Cardiac septum (tissue), 1 donor: ENCODE measurements at places on chromosomes 13 and 19.

GRCh38 chr13:30526612-30527495, 61.1 kb upstream of the HMGB1 start:
- no peak for DNase-seq

DNA sequence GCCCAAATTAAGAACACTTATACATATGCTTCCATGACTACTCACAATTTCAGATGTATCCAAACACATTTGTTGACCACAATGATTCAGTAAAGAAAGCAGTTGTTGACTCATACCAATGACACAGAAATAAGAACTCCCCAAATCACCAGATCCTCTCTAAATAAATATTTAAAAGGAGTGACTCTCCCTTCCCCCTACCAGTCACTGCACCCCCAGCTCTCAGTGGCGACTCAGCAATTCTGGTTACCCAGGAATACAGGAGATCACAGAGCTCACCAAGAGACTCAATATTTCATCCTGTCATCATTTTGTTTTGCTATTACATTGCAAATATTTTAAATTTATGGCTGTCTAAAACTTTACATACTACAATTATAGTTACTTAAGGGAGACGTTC, 131.5 kb downstream of the RGCC start:
- no peak for DNase-seq

DNA sequence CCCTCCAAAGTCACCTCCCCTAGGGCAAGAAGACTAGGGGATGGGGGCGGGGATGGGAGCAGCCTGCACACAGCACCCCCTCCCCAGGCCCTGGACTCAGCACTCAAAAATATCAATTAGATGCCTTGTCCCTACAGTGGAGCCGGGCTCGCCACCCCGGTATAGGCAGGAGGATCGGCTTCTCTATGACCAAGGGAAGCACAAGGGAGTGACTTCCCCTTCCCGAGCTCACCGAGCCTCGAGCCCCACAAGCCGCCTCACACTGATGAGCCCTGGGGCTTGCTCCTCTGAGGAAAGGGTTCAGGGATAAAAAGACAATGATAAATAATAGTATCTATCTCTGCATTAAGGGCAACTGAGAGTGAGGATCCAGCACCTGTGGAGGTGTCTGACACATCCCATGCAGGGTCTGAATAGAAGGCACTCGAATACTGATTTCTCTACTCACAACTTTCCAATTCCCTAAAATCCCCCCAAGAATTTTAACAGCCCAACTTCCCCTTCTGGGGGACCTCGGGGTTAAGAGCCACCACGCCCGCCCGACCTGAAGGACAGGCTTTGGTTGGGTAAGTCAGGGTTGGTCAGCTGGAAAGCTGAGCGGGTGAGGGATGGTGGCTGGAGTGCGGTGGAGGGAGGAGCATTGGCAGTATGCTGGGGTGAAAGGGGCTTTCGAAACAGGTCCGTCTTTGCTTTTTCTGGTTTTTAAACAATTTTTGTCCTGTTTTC, 51.3 kb downstream of the STK24 start:
- no peak for DNase-seq

DNA sequence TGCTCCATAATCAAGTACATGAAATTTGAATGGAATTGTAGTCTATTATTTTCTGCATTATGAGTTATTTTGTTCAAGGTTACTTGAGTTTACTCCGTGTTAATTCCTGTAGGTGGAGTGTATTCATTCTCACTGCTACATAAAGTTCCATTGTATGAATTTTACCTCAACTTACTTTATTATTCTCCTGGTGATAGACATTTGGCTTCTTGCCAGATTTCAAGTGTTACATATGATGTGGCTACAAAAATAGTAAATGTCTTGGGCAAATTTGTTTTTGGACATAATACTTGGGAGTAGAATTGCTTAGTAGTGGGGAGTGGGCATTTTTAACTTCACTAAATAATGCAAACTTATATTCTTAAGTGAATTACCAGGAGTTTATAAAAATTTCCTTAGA, 328.9 kb downstream of the SHISA2 start:
- DNase-seq = no peak

DNA sequence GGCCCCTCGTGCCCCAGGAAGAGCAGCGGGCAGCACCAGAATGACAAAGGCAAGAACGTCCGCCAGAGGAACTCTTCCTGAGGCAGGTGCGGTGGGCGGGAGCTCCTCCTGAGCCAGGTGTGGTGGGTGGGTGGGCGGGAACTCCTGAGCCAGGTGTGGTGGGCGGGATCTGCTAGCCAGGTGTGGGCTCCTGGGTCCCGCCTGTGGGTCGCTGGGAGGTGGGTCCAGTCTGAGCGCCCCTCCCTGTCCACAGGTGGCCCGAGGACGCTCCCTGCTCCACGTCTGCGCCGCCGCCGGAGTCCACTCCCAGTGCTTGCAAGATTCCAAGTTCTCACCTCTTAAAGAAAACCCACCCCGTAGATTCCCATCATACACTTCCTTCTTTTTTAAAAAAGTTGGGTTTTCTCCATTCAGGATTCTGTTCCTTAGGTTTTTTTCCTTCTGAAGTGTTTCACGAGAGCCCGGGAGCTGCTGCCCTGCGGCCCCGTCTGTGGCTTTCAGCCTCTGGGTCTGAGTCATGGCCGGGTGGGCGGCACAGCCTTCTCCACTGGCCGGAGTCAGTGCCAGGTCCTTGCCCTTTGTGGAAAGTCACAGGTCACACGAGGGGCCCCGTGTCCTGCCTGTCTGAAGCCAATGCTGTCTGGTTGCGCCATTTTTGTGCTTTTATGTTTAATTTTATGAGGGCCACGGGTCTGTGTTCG, 7.0 kb upstream of the HCN2 start:
- DNase-seq = no peak

GRCh38 chr13:29975283-29975682, 124.9 kb upstream of the UBL3 start:
- no peak for DNase-seq

DNA sequence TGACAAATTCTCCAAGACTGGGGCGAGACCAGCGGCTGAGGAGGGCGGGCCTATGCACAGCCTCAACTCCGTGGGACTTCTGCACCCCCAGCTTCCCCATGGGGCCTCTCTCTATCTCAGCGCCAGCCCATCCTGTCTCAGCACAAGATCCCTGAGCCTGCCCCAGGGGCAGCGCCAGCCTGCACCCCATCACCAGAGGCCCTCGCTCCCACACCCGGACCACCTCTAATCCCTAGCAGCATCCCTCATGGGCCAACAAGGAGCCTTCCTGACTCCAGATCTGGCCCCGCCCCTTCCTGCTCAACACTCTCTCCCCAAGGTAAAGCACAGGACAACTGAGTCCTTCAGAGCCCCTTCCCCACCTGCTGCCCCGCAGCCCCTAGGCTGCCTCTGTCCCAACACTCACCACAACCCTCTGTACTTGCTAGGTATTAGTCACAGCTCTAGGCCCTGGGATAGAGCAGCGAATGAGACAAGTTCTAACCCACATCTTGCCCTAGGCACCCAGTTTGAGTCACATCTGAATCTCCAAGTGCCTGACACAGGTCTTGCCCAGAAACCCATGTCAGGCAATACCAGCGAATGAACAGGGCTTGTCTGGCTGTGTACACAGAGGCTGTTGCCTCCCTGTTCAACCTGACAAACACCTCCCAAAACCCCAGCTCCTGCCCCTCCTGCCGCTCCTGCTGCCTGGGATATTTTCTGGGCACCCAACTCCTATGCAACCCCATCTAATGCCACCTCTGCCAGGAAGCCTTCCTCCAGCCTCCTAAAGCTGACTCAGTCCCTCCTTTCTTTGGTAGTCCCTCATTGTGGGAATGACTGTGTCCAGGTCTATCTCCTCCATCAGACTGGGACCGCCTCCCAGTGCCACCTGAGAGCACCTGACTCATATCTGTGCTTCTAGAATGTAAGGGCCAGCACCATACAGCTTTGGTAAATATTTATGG, 18.6 kb downstream of the GRIK5 start:
- DNase-seq = no peak

DNA sequence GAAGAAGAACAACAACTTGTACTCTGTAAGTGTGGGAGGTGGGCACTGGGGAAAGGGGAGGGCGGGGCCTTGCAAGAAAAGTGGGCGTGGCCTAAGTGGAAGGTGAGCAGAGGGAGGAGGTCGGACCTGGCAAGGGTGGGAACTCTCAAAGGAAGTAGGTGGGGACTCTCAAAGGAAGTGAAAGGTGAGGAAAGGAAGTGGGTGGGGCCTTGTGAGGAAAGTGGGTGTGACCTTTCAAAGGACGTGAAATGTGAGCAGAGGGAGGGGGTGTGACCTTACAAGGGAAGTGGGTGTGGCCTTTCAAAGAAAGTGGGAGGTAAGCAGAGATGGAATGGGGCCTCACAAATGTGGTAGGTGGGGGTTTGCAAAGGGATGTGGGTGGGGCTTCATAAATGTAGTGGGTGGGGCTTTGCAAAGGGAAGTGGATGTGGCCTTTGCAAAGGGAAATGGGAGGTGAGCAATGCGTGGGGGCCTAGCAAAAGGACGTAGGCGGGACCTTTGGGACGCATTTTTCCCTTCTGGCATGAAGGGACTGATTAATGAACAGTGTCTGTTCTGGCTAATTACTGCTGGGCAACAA, 25.9 kb downstream of the ACSBG2 start:
- DNase-seq = no peak

DNA sequence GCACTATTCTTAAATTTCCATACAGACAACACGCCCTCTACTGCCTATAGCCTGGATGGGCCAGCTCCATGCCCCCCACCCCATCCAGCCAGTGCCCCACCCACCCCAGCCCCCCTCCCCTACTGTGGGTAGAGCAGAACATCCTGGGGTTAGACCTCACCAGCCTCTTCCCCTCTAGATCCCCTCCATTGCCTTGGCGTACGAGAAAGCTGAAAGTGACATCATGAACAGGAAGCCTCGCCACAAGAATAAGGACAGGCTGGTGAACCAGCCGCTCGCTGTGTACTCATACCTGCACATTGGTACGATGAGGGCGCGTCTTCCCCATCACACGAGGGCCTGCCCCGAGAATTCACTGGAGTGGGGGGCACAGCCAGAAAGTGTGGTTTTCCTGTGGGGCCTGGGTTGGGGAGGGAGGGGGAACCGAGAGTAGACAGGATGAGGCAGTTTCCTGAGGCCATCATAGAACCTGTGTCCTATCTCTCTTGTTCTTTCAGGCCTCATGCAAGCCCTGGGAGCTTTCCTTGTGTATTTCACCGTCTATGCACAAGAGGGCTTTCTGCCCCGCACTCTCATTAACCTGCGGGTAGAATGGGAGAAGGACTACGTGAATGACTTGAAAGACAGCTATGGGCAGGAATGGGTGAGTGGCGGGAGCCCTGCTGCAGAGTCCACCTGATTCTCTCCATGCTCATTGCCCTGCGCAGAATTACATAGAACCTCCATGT, 29.1 kb downstream of the ATP12A start:
- no peak for DNase-seq
